ENCODE measurements at places on chromosomes 11 and 22.

GRCh38 chr22:36021606-36022153 lies 6.9 kb downstream of the RBFOX2 start:
- DNase-seq, result no peak

DNA sequence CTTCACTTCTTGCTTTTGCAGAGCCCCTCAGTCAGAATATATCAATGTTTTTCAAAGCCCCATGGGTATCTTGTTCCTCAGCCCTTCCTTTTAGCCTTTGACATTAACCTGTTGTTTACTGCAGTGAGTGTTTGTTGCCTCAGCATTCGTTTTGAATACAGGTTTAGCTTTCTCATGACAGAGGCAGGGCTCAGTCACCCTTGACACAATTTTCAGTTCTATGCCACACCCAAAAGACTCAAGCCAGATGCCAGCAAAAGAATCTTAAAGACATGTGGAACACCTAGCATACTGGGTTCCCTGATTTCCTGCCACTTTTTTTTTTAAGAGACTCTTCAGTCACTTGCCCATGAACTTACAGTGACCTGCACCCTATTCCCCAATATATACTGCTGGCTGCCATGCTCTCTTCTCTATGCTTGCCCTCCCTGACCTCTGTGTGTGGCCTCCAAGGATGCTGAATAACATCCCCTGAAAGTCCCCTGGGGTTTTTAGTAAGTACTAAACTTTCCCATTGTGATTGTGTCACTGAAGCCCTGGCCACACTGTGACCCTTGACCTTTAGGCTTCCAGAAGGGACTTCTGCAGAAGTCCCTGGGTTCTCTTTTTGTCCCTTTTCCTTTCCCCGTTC lies 1225.5 kb downstream of the TBC1D22A start:
- no peak for DNase-seq

GRCh38 chr11:20064961-20065405 lies 95.3 kb downstream of the DBX1 start:
- DNase-seq, result no peak

DNA sequence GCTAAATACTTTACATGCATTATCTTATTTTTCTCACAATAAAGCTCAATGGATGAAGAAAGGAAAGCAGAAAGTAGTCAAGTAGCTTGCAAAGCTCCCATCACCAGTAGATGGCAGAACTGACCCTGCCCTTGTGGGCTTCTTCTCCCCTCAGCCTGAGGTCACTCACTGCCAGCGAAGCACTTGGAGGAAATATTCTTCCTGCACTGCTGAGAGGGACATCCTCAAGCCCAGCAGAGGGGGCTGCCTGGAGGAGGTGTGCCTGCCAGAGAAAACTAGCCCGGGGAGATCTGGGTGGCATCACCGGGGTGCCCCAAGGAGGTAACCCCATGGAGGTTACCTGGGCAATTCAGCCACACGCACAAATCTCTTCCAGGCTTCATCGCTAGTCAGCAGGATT lies 6.6 kb downstream of the APOL4 start:
- no peak for DNase-seq

All from NCI-H526 treated with DMSO at 0.1 percent for 48 hours (cell line).